Stimulated activated CD8-positive, alpha-beta memory T cell treated with anti-CD3 and anti-CD28 coated beads, Interleukin-12 subunit alpha, Interleukin-12 subunit beta, amount 100 ng/mL, for 4 hours (primary cell): ENCODE measurements at places on chromosomes 7 and 10.

DNA sequence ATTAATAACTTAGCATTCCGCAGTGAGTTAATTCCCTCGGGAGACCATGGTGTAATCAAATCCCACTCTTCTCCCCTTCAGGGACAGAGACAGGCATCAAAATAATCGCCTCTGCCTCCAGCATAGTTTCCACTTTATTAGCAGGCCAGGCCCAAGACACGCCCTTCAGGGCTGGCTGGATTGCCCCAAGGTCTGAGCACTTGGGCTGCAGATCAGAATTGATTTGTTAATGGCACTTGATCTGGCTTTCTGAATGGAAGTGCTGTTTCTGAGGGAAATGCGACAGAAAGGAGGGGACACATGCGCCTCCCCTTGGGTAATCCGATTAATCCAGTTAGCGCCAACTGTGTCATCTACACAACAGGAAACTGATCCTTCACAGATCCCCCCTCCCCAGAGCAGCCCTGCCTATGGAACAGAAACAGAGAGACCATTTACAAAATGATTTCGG lies 15.6 kb downstream of the CHAT start:
- no peak for DNase-seq

DNA sequence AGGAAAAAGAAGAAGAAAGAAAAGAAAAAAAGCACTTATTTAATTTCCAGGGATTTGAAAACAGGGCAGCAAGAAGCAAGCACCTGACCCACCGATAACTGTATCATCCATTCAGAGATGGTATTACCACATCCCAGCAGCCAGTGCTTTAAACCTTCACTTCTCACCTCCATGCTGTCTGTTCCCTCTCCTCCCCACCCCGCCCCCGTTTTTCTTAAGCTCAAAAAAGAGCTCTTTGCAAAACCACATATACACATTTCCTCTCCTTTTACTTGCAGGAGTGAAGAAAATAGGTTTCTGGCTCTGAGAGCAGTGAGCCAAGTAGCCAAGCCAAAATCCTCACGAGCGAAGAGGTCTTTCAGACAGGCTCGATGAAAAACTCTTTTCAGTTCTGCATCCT lies 2.2 kb downstream of the STOX1 start:
- DNase-seq: no peak

DNA sequence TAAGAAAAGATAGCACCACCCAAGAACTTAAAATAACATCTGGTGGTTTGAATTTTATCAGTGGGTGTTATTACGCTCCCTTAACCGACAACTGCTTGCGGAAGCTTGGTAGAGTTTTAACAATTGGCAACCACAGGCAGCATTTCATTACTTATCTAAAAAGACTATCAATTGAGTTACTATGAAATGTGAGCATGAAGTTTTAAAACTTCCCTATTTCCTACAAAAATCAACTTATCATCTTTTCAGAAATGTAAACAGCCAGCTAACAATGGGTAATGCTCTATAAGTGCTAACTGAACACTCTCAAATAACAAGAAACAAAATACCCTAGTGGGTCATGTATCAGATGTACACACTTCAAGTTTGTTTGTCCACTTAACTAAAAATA lies 68.8 kb downstream of the OSBPL3 start:
- no peak for DNase-seq

DNA sequence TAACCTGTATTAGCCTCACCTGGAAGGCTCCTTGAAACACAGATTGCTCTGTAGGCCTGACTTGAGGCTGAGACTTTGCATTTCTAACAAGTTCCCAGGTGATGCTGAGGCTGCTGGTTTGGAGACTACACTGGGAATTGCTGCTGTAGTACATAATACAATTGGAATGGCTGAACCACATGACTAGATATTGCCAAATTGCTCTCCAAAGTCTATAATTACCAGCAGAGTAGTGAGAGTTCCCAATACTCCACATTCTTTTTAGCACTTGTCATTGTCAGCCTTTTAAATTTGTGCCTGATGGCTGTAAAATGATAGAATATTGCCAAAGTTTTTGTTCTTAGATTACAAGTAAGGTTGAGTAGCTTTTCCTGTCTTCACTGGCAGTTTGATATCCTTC lies 39.9 kb downstream of the PLEKHA8 start:
- no peak for DNase-seq

DNA sequence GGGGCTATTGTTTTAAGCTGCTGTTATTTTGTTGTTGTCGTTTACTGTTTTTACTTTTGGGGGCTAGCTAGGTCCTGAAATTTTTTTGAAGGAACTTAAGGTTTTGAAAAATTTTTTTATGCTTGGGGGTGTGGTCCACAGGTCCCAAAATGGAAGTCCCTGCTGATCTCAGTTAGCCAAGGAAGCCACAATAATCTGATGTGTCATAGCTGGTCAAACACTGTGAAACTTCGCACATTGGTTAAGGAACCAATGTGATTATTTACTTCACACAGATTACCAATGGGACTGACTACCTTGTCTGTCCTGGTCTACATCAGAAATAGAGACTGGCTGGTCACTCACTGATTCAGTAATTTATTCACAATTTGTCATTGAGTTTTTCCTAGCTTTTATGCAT lies 29.5 kb upstream of the HYCC1 start:
- DNase-seq: no peak

DNA sequence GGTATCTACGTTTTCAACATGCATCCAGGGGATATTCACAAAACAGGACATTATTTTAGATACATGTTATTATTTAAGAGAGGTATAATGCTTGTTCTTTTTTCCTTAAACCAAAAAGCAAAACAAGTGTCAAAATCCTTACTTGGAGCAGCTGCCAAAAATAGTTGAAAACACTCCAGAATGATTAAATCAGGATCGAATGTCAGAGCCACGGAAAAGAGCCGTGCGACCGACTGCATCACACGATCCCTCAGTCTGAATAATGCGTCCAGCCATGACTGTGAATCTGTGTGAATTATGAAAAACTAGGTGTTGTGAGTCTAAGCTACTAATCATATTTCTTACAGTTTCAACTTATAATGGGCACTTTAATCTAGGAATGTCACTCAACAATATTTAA lies 126.0 kb downstream of the PARD3 start:
- no peak for DNase-seq

DNA sequence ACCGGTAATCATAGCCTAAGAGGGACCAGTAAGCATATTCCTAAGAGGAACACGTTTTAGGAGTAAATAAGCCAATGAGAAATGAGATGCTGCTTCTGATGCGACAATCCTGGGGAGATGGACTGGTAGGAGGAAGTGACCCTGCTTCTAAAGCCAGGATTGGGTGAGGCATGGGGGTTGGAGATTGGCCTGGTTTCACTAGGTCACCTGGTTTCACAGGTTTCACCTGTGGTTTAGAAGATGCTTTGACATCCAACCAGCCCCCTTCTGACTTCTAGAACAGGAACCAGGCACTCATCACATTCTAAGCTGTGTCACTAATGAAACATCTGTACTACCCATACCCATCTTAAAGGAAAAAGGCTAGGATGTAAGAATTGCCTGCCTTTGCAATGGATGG lies 53.0 kb upstream of the BAMBI start:
- DNase-seq: no peak

GRCh38 chr10:71033396-71033980 lies 145.1 kb upstream of the PCBD1 start:
- no peak for DNase-seq

- DNase-seq: no peak
These were observed 16.3 kb upstream of the HPS1 start for GRCh38 chr10:98463016-98463415.

GRCh38 chr10:93589648-93590562 lies 11.1 kb downstream of the RBP4 start:
- no peak for DNase-seq

DNA sequence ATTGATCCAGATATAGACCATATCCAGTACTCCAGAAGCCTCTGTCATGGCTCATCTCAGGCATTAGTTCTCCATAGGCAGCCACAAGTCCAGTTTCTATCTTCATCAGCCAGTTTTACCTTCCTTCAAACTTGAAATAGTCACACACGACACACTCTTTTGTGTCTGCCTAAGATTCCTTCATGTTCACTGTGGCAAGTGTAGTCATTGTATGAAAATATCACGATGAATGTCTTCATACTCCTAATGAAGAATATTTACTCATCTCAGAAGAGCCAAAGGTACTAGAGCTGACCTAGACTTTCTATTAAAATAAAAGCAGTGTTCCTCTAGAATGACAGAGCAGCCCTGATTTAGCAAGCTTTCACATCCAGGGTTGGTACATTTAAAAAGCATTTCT lies 230.7 kb downstream of the SNX13 start:
- DNase-seq: no peak

GRCh38 chr10:52488606-52489485 lies 174.8 kb downstream of the DKK1 start:
- DNase-seq: no peak

GRCh38 chr10:52951824-52952223 lies 179.2 kb upstream of the MBL2 start:
- no peak for DNase-seq

GRCh38 chr7:100694098-100694745 lies at the start of gene GIGYF1:
Gene GIGYF1, minus strand, starts transcription at chr7:100694250. Its CDS starts 6,012 bp downstream, at chr7:100688238.
- peak; percentile 60 for DNase-seq

DNA sequence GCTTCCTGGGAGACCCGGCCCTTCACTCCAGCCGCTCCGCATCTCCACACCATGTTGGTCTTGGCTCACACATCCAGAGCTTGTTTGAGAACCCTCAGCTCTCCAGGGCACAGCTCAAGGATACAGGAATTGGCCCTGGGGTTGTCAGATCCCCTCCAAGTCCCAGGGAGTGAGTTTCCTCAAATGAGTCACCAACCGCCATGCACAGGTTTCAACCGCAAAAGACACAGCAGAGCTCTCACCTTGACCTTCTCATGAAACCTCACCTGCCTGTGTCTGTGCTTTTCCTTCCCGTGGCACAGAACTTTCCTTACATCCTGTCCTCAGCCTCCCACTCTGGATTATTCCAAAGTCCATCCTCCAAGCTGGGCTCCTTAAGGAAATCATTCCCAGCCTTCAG lies 20.6 kb downstream of the AZGP1 start:
- no peak for DNase-seq

GRCh38 chr7:102230593-102230992 lies 56.1 kb upstream of the SH2B2 start:
- DNase-seq: no peak

DNA sequence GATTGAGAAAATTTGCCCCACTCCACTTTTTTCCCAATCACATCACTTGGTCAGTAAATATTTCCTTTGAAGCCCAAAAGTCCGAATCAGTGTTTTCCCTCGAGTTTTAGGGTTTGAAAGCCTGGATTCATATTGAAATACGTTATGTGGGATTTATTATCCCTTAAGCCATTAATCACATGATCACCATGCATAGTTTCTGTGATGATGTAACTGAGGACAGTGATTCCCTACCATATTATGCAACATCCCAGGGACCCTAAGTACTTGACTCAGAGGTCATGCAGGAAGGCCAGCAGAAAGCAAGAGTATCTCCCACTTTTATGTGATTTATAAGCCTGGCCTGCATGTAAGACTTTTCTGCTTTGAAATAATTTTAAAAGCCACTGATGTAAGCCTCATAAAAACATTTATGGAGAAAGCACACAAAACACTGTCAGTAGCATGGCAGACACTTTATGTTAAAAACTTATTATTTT lies 630.6 kb upstream of the ZWINT start:
- no peak for DNase-seq

DNA sequence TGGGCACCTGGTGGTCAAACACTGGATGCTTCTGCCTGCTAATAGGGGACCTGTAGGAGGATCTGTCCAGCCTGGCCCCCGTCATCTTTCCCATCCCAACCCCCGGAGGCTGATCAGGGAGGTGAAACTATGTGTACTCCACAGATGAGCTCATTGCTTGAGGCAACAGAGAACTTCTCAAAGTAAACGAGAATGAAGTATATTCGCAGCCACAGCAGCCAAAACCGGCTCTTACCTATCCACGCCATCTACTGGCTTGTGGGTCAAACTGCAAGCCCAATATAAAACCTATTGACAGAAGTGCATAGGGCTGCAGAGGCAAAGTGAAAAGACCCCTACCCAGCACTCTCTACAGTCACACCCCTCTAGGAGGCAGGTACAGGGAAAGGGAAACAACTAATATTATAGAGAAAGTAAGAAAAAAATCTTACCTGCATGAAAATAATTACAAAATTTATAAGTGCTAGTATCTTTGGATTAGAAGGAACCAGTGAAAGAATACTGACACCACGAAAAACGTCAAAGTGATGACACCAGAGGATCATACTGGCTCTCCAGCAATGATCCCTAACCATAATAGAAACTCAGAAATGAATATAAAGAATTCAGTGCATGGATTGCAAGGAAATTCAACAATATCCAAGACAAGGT lies 973.5 kb downstream of the ANKRD7 start:
- DNase-seq: no peak

DNA sequence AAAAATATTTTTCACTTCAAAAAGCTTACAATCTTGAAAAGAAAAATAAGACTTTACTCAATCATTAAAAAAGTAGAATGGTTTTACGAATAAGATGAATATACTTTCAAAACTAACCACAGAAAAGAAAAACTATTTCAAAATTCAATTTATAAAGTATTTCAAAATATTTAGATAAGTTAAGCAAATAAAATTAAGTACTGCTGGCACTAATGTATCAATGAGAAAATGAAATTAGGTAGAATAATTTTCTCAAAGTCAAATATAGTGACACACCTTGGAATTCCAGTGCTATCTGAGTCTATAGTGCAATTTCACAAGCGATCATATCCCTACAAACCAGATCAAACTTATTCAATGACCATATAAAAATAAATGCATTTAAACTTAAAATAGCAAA lies 109.8 kb upstream of the SEMA3A start:
- DNase-seq: no peak

DNA sequence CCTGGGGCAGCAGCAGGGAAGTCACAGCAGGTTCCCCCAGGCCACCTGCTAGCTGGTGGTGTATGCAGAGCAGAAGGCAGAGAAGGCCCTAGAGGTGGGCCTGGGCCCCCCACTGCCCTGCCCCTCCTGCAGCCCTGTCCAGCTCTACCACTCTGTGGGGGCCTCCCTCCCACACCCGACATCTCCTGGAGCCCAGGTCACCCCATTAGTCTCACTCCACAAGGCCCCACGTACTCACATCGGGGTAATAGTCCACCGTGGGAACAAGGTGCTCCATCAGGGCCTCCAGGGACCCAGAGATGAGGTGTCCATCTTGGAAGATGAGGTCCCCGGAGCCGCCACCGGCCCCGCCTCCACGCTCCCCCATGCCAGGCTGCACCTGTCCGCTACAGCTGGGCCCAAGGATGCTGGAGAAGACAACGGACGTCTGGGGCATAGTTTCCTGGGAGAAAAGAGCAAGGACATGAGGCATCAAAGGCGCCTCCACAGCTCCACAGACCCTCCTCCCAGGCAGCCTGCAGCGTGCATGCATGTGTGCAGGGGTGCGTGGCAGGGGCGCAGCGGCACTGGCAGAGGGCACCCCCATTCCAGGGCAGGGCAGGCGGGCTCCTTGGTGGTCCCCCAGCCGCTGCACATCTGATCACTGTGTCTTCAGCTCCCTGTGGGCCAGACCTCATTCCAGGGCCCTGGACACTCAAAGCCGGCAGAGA lies 61.0 kb downstream of the RASGEF1A start:
- DNase-seq: no peak

GRCh38 chr10:74882831-74883230 lies 56.4 kb downstream of the KAT6B start:
- no peak for DNase-seq

- no peak for DNase-seq
These were observed 216.8 kb downstream of the THSD7A start for GRCh38 chr7:11615174-11615573.

- no peak for DNase-seq
These were observed 279.7 kb downstream of the ADRA2A start for GRCh38 chr10:111356571-111356970.

- no peak for DNase-seq
These were observed 280.0 kb upstream of the GNAI1 start for GRCh38 chr7:79854621-79855020.

GRCh38 chr10:6222755-6223154 lies 20.0 kb downstream of the PFKFB3 start:
- DNase-seq: no peak
